ENCODE measurements at places on chromosomes 5 and 9.

GRCh38 chr5:57692582-57693487 lies 210.2 kb upstream of the ACTBL2 start:
- DNase-seq, result no peak

GRCh38 chr5:124212934-124213333 lies 533.5 kb downstream of the ZNF608 start:
- DNase-seq, result no peak

DNA sequence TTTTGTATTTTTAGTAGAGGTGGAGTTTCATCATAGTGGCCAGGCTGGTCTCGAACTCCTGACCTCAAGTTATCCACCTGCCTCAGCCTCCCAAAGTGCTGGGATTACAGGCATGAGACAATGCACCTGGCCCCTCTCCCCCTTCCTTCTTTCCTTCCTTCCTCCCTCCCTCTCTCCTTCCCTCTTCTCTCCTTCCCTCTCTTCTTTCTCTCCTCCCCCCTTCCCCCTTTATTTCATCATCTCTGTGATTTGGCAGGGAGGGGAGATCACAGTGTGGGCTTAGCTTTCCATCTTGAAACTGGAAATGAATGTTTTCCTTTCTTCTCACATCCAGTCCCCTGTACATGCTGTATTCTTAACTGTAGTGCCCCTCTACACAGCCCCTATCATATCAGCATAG lies 12.7 kb downstream of the RHOBTB3 start:
- no peak for DNase-seq

- DNase-seq, result no peak
These were observed 96.5 kb downstream of the GABBR2 start for GRCh38 chr9:98612061-98612752.

- DNase-seq, result no peak
These were observed 34.1 kb upstream of the C5orf47 start for GRCh38 chr5:173954671-173955521.

DNA sequence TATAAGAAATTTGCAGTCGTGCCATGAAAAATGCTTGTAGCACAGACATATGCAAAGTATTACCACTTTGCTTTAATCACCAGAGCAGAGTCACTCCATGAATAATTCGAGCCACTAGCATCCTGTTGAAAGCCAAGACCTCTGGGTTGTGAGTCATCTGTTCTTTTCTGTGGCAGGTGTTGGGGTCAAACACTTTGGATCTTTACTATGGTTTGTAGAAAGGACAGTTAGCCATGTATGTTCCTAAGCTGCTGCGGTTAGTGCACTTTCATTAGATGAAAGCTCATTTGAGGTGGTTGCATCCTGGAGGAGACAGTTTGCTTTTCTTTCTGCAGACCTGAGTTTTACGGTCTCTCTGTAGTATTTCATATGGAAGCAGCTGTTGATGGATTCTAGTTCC lies 223.7 kb downstream of the DMRT2 start:
- DNase-seq, result no peak

- no peak for DNase-seq
These were observed 11.0 kb downstream of the RASA1 start for GRCh38 chr5:87278590-87279100.

DNA sequence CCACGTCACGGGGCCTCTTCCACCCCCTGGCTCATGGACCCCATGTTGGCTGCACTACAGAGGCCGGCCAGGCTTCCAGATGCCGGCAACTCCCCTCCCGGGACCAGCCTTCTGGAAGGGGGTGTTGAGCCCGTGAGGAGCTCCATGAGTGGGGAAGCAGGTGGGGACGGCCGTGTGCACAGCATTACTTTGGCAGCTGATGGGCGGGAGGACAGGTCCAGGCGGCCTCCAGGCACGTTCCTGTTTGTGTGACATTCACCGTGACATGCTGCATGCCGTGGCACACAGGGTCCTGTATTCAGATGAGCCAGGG lies 29.1 kb upstream of the ABO start:
- DNase-seq, result no peak

DNA sequence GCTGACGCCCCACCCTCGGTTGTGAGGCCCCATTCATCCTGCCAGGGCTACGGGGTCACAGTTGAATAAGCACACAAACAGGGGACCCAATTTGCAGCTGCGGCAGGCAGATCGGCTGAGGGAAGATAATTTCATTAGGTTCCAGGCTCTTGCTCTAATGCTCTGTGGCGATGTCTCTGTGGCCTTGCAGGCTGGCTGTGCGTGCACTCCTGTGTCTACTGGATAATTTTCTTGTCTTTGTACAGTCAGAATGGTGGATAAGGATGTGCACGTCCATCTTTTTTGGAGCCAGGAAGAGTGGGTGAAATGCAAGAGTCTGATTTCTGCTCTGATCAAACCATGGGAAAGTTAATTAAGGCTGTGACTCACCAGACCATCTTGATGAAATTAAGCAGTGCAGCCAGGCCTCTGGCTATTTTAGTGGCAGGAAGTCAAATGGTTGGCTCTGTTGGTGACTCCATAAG lies 39.2 kb downstream of the NSG2 start:
- DNase-seq, result no peak

GRCh38 chr9:38061326-38061977 lies 7.6 kb downstream of the SHB start:
- DNase-seq, result no peak

GRCh38 chr9:95092262-95093072 lies 225.0 kb downstream of the FANCC start:
- no peak for DNase-seq
